Left ventricle myocardium inferior (tissue), 1 donor: ENCODE measurements at places on chromosomes 16 and 17.

DNA sequence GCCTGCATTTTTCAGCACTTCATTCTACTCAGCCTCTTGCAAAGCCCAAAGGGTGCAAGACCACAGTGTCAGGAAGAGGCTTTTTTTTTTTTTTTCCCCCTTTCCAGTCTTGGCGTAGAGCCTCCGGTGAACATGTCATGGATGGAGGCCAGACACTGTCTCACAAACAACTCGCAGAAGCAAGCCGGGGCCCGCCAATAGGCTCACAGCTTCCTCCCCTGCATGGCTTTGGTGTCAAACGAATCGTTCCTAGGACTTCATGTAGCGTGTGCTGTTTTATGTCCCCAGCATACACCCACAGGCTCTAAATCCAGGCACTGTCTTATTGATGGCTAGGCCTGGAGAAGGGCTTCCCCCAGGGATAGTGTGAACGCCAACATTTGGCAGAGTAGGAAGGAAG lies 457.7 kb upstream of the MAF start:
- peak; percentile 55 for DNase-seq

DNA sequence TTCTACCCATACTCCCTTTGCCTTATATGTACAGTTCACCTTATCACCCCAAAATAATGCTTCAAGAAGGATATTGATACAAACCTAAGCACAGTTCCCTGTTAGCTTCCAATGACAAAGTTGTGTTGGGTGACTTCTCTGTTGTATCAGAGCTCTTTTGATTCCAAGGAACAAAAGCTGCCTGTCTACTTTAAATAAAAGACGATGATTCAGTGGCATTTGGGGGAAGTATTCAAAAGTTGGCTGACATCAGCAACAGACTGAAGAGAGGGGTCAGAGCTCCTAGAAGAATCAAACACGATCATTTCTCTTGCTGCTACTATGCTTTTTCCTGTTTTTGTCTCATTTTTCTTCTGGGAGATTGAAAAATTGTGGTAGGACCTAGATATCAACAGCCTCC lies 69.4 kb upstream of the CA10 start:
- DNase-seq, result no peak

DNA sequence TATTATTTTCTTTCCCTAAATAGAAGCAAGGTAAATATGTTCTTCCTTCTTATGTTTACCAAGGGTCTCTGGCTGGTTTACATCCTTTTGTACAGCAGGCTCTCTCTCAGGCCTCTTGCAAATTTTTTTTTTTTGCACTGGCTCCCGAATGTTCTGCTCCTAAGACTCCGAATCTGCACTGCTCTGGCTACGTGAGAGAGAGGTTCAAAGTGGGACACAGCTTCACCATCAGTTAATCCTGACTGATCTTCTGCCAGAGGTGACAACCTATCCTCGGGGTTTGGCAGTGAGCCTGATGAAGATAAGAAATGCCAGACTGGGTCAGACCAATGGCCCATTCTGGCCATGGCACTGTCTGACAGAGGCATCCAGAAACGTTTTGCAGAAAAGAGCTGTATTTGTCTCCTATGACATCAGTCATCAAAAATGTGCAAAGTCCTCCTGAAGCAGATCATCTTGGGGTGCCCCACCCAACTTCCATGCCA lies 136.9 kb downstream of the GRIN2A start:
- no peak for DNase-seq

- no peak for DNase-seq
Measured at GRCh38 chr17:17763136-17763535, 73.7 kb downstream of the SREBF1 start.

- DNase-seq, result no peak
Measured at GRCh38 chr16:26050472-26050871, 358.7 kb downstream of the HS3ST4 start.

DNA sequence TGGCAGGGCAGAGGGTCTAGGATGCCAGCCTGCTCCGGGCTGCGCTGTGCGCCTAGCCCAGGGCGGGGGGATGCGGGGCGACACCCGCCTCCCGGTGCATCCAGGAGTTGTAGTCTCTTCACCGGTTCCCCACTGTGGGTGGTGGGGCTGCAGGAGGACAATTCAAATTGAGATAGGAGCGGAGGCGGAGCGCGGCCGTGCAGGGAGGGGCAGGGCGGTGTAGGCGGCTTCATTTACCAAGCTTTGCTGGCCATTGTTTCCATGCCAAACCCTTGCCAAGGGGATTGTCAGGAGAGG lies 2047.4 kb downstream of the TP53TG3F start:
- DNase-seq, result no peak

GRCh38 chr17:44903012-44903685 lies 3.9 kb upstream of the EFTUD2 start:
- no peak for DNase-seq

- DNase-seq, result no peak
Measured at GRCh38 chr16:853981-854807, 53.7 kb upstream of the GNG13 start.

DNA sequence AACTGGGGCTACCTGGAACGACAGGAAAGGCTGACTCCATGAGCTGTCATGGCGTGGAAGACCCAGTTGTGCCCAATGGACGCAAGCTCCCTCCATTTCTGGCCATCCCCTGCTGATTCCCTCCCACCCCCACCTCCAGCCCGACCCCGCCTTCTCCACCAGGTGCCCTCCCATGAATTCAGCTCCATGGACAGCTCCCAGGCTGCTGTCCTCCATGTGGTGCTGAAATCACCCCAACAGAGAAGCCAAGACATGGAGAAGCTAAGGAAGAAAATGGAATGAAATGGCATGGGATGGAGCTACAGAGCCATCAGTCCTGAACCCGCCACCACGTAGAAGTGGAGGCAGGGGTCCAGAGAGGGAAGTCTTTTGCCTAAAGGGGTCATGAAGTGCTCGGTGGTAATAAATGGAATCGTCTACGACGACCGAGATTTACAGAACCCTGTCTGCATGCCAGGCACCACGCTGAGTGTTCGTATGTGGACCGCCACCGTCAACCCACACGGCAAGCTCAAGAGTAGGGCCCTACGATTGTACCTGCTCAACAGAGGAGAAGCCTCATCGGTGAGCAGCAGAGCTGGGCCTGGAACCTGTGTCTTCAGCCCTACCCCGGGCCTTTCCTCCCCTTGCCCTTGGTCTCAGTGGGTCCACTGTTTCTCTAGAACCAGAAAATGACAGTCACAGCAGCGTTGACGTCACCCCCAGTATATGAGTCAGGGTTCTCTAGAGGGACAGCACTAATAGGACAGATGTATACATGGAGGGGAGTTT lies 9.3 kb upstream of the ZC3H18 start:
- DNase-seq, result no peak

GRCh38 chr16:20916942-20917341 lies 16.4 kb downstream of the LYRM1 start:
- no peak for DNase-seq

- no peak for DNase-seq
Measured at GRCh38 chr16:12356632-12357340, 380.3 kb downstream of the SNX29 start.

DNA sequence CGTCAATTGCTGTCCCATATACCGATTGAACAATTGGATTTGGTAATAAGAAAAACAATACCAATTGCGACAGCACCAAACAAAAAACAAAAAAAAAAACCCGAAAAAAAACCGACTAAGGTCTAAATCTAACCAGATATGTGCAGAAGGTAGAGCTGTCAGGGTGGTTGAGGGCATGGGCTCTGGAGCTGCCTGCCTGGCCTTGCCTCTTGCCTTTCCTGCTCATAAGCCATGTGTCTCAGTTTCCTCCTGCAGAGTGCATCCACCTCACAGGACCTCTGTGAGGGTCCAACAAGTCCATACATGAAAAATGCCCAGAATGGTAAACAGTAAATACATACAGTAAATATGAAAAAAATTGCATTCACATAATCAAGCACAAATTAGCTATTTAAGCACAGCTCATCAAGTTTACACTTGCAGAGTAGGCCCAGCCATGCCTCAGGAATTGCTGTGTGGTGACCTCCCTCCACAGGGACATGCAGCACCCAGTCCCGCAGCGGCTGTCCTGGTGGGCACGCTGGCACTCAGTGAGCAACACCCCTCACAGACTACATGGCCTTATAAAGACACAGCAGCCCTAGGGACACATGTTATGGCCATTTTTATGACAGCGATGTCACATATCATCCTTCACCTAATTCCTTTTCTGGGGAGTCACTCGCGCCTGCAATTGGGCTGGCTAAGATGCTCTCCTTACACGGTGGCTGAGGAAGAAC lies 17.9 kb downstream of the TBC1D28 start:
- no peak for DNase-seq

DNA sequence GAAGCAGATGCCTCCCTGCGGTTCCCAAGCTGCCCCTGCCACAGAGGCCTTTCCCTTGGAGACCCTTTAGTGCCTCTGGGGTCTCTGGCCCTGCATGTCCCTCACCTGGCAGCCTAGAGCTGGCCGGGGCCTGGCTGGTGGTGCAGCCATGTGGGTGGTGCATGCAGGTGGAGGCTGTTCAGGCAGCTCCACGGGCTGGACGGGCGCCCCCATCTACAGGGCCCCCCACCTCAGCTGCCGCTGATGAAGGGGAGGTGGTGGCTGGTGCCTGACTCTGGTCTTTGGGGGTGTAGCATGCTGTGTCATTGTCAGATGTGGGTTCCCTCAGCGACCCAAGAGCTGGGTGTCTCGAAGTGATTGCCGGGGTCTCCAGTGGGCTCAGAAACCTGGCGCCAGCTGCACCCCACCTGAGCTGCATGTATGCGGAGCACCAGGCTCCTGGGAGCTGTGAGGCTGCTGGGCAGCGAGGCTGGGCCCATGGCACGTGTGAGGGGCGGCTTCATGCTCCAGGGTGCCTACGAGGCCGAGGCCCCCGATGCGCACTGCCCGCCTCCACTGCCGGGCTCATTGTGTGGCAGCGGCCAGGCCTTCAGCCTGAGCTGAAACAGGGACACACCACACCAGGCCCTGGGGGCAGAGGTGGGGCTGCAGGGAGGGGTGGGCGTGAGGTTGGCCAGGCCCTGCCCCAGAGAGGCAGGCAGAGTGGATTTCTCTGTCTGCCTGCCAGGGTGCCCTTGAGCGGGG lies 57.0 kb downstream of the BAIAP2 start:
- no peak for DNase-seq

GRCh38 chr17:52160136-52160567 lies 1.6 kb upstream of the CA10 start:
- no peak for DNase-seq

DNA sequence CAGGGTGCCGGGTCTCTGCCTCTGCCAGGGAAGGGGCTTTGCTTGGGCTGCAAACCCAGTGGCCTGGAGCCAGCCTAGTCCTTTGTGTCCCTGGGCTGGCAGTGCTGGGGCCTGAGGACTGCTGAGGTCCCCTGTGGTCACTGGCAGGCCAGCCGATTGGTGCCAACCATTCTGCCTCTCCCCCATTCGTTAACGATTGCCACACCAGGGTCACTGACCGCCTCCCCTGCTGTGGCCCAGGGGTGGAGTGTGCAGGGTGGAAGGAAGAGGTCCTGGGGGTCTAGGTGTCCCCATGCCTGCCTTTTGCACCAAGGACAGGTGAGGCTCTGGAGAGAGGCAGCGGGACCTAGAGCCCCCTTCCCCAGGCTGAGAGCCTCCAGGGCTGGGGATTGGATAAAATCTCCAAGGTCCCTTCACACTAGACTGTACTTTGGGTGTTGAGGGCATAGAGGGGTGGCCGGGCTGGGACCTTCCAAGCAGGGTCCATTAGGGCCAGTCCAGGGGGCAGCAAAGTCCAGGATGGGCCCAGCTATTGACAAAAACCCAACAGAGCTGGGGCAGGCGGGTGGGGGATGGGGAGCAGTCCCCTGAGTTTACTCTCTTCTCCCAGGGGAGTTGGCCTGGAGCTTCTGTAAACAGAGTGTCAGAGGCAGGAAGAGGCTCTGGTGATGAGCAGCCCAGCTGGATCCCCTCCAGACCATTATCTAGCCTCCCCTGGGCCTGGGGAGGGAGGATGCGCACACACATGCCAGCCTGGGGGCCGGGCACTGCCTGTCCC lies 1.1 kb downstream of the VASN start:
- peak; percentile 30 for DNase-seq

DNA sequence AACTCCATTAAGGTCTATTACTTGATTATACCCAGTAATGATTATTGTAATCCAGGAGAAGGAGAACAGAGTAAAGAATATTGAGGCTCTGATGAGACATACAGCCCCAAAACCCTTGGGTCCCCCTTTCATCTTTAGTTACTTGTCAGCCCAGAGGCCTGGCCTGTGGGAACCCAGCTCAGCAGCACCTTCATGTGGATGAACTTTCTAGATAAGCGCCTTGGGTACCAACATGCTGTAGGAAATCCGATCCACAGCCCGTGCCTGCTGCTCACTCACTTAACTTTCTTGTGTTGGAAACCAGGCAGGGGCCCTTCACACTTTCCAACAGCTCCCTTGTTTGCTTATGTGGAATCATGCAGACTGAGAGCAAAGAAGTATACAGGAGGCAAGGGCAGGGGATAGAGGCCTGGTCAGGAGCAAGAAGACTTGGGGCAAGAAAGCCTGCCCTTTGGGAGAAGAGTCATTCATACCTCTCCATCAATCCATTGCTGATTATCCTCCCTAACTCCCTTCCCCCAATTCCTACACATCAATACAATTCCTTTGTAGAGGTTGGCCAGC lies 64.0 kb upstream of the SOX9 start:
- DNase-seq, result no peak

DNA sequence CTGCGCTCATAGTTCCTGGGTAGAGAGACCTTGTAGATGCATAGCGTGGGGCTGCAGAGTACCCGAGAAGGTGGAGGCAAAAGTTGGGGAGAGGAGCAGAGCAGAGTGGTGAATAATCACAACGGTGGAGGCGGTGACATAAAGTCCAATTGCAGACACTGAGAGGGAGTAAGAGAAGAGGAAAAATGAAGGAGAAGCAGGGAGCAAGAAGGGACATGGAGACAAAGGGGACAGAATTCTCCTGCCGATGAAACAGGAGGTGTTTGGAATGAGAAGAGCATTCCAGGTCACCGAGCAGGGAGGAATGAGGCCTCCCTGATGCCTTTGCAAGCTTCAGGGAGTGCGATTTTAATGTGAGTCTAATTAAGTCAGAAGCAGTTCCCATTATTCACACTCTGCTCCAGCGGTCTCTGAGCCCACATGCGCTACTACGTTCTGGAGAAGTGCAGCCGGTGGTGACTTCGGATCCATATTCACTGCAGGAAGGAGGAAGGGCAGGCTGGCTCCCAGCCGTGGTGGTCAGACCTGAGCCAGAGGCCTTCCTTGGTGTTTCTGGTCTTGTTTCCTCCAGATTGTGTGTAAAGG lies 108.0 kb upstream of the DNAH9 start:
- no peak for DNase-seq

DNA sequence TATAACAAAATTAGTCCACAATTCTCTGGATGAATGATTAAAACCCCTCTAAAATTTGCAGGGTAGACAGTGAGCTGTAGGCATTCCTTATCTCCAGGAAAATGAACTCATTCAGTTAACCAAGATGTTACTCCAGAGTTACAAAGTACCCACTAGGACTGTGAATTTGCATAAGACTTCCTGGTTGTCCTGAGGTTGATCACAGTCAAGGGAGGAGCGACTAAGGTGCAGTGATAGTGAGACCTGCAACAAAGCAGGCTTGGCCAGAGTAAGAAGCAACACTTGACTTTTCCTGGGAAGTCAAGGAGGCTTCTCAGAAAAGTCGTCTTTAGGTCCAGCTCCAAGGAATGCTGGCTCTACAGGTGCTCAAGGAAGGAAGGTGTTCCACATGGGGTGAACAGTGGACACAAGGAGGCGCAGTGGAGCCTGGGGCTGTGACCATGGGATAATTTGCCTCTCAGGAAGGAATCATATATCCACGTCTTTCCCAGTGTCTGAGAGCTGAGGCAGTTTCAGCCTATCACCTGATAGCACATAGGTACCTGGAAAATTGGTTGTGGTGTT lies 821.1 kb upstream of the EEF2KMT start:
- no peak for DNase-seq
